Mucosa of gallbladder (tissue), 1 donor: ENCODE measurements at places on chromosomes 3 and 15.

GRCh38 chr3:51621091-51621892 lies 49.8 kb upstream of the TEX264 start:
- DNase-seq: no peak

- peak; percentile 33 for DNase-seq
These were observed 31.3 kb downstream of the DAPK2 start for GRCh38 chr15:64014995-64015394.

DNA sequence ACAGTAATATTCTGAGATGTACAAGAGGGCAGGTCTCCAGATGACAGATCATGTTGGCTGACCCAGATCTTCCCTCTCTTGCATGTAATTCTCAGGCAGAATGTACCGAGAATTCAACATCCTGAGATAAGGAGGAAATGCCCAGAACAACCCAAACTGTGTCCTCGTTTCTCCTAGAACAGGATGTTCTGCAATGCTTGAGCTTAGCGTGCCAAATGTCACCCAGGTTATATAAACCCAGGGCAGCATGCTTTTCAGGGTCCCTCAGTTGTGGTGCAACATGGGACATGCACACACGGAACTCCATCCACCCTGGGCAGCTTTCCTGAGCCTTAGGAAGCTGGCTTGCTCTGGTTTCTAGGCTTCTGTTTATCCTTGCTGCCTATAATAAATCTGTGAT lies 102.1 kb upstream of the CMC1 start:
- DNase-seq: no peak

DNA sequence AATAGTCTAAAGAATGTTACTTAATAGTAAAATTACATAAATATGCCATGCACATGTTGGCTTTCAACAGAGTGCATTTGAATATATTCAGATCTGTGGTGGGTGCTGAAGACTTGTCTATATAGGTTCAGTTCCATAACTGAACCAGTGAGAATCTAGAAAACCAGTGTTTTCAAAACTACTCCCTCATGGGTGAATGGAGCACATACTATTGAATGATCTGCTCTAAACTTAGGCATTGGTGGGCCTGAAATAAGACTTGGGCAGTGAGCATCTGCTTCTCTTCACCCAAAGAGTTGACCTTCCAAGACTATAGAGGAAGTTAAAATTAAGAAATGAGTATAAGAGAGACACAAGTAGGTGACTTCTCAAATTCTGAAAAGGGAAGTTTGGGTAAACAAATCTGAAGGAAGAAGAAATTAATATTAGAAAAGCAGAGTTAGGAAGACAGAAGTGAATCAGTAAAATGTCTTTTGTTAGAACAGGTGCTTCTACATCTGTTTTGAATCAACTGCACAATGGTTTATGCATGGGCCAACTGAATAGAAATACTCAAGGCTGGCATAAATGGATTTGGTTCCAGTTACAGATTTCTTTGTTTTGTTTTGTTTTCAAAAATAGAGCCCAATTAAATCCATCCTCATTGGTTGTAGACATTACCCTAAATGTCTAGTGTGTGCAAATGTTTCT lies 19.3 kb downstream of the ALCAM start:
- no peak for DNase-seq

DNA sequence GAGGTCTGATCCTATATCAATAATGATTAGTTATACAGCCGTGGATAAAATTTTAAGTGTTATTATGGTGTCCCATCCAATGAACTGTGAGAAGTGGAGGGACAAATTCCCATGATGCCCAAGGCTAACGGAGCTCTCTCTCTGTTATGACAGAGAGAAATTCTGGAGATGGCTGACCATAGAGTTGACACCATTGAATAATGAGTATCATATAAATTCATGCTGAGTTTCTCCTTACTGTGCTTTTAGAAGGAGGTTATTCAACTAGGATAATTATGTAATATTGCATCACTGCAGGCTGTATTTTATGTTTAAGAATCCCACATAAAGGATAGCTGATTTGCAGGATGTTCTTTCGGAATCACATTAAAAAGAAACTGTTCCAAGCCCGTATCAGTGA lies 82.9 kb downstream of the PYDC2 start:
- no peak for DNase-seq

- DNase-seq: no peak
These were observed 98.9 kb upstream of the CLSTN2 start for GRCh38 chr3:139835830-139836683.

- no peak for DNase-seq
These were observed 74.8 kb upstream of the NAALADL2 start for GRCh38 chr3:174784206-174784934.

GRCh38 chr15:90047956-90048575 lies 46.9 kb downstream of the ZNF710 start:
- no peak for DNase-seq

DNA sequence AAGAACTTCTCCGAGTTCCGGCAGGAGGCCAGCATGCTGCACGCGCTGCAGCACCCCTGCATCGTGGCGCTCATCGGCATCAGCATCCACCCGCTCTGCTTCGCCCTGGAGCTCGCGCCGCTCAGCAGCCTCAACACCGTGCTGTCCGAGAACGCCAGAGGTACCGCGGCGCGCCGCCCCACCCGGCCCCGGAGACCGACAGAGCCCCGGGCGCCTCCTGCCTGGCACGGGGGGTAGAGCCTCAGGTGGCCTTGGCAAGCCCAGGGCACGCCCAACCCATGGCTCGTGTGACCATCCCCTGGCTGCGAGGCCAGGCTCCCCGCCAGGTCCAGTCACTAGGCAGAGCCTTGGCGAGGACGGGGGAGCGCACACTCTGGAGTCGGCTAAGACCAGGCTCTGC lies 134.1 kb downstream of the LRRK1 start:
- DNase-seq: peak; percentile 8

GRCh38 chr3:53536282-53536681 lies 41.9 kb downstream of the CACNA1D start:
- DNase-seq: no peak

GRCh38 chr15:59169251-59169708 lies 37.4 kb upstream of the LDHAL6B start:
- no peak for DNase-seq

GRCh38 chr3:117537949-117538348 lies 828.4 kb downstream of the TUSC7 start:
- no peak for DNase-seq

DNA sequence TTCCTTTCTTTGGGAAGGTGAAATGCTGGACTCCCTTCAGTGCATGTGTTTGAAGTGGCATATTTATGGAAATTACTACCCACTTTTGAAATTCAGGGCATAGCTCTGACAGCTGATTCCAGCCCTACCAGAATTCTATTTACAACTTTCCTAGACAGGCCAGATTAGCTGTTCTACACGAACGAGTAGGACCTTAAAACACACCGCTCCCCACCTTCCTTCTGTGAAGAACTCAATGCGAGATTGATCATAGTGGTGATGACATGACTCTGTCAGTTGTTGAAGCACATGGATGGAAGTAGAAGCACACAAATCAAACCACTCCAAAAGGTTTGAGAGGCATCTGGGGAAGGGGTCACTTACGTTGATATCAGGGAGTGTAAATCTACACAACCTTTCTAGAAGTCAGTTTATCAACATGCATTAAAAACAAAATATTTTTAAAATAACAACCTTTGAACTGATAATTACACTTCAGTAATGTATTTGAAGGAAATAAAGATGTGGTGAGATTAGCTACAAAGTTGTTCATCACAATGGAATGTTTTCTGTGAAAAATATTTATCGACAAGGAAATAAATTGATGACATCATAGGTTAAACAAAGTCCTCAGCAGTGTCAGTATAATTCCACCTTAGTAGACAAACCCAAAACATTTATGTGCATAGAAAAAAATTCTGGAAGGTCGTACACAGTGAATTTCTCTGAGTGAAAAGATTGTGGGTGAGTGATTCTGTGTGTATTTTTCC lies 29.8 kb downstream of the RARB start:
- no peak for DNase-seq

DNA sequence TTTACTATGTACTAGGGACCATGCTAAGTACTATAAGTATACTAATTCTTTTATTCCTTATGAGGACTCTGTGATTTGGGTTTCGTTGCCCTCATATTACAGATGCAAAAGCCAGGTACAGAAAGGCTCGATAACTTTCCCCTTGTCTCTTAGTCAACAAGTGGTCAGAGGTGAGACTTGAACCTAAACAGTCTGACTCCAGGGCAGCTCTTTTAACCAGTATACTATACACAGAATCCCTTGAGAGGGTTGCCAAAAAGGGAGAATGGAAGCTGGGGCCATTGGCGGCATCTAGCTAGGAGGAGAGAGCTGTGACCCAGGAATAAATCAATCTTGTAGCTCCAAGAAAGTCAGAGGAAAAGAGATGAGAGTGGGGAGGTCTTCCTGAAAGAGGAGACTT lies 92.4 kb downstream of the TOP2B start:
- DNase-seq: no peak
